ENCODE measurements at places on chromosomes 3 and 15.
A peak's percentile ranks its signal among the peaks of the same experiment; 100 is the strongest.

- DNase-seq: no peak
These were observed 97.0 kb downstream of the SAMMSON start for GRCh38 chr3:70096376-70097066.

GRCh38 chr3:194237110-194237509 is 101.2 kb downstream of the HES1 start:
- no peak for DNase-seq

DNA sequence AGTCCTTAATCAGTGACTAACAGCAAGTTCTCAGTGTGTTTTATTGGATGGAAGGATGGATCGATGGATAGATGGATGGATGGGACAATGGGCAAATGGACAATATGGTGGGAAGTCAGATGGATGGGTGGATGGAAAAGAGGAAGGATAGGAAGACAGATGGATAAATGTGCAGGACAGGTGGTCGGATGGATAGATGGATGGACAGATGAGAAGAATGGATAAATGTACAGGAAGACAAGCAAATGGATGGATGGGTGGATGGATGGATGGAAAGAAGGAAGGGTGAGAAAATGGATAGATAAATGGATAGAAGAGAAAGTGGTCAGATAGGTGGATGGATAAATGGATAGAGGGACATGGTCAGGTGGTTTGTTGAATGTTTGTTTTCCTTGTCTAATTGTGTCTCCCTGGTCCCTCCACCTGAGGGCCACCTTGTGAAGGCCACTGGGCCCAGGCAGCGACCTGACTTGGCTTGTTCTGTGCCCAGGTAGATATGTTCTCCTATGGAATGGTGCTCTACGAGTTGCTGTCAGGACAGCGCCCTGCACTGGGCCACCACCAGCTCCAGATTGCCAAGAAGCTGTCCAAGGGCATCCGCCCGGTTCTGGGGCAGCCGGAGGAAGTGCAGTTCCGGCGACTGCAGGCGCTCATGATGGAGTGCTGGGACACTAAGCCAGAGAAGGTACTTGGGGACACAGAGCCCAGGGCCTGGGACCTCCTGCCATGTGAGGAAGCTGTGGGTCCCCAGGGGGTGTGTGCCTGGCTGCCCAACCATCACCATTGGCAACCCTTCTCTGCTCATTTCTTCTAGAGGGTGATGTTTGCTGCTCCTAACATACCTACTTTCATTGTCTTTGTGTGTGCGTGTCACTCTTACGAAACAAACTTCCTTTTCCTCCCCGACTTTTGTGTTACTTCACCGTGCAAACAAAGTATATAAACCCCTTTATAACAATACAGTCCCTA is 137.5 kb downstream of the LRRK1 start:
- no peak for DNase-seq

GRCh38 chr15:90013503-90013937 is 12.4 kb downstream of the ZNF710 start:
- no peak for DNase-seq

DNA sequence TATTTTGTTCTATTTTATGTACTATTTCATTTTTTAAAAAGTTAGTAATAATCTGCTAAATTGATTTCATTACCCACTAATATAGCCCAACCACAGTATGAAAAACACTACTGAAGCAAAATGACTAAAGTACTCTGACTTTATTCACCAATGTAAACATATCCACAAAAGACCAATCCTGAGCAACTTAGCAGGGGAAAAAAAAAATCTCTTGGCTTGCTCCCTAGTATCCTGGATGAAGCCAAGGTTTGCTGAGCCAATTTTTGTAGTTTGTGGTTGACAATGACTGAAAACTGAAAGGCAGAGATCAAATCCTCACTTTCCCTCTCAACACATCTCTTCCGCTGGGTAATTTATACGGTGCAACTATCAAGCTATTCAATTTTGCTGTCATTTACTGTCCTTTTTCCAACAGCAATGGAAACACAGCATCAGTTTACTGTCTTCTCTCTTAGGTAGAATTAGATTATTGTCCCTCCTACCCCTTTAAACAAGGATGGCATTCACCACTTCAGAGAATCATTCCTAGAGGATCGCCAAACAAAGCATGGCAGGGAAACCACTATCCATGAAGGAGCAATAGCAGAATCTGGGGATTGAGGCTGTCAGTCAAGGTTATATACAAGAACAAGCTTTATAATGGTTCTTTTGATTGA is 149.7 kb downstream of the THRB start:
- DNase-seq: peak; percentile 42

- peak; percentile 33 for DNase-seq
These were observed 29.7 kb downstream of the STARD9 start for GRCh38 chr15:42604894-42605744.

DNA sequence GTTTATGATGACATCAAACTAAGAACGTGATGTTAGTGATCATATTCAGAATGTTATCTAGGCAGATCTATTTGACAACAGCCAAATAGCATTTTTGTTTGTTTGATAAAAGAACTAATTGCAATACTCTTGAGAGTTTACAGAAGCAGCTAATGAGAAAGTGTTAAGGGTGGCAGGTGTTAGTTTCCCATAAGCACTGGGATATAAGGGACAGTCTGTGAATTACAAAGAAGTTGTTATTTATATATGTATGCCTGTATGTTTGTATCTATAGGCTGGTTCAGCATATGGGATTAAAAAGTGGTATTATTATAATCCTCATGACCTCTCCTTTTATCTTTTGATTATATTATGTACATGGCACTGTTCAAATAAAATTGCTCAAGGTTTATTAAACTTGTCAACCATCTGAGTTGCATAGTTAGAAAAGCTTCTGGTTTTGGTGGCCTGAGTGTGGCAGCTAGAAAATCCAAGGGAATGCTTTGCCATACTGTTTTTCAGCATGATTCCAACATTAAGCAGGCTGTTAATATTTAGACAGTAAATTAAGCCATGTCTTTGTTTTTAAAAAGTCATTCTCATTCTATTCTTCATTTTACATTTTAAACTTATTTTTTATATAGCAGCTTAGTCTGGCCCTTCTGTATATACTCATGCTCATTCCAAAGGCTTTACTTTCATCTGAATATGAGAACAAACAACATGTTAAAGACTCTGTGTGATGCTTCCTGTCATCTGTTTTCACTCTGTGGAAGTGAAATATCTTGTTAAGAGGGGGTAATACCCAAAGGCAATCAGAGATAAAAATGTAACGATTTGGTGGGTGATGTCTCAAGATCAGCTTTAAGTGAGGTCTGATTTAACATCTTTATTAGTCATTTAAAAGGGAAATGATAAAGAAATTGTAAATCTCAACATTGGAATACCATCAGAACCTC is 13.1 kb downstream of the ROBO2 start:
- no peak for DNase-seq

- peak; percentile 78 for DNase-seq
These were observed 74.6 kb downstream of the PRICKLE2 start for GRCh38 chr3:64150623-64151207.

GRCh38 chr3:34024447-34025240 is 226.2 kb downstream of the PDCD6IP start:
- no peak for DNase-seq

- no peak for DNase-seq
These were observed 434.1 kb downstream of the OCA2 start for GRCh38 chr15:27665002-27665401.

GRCh38 chr3:45480218-45480617 is 91.8 kb downstream of the LARS2 start:
- no peak for DNase-seq

DNA sequence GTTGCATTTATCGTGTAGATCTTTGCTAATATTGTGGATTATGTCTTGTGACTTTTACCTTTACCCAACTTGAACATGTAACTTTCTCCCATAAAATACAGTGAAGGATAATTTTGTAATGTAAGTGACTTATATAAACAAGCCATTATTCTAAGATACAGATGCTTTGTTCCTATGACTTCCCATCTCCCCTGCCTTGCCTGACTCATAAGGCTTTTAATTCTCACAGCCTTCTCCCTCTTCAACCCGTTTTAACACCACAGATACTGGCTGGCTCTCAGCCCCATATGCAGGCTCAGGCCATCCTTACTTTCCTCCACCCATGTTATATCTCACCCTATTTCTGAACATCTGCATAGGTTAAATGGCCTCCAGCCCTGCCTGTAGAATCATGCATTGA is 4.1 kb downstream of the CCNDBP1 start:
- DNase-seq: no peak

All from fibroblast of skin of left quadriceps (primary cell).